Right cardiac atrium (tissue), 5 donors: ENCODE measurements at places on chromosomes 1 and 21.

DNA sequence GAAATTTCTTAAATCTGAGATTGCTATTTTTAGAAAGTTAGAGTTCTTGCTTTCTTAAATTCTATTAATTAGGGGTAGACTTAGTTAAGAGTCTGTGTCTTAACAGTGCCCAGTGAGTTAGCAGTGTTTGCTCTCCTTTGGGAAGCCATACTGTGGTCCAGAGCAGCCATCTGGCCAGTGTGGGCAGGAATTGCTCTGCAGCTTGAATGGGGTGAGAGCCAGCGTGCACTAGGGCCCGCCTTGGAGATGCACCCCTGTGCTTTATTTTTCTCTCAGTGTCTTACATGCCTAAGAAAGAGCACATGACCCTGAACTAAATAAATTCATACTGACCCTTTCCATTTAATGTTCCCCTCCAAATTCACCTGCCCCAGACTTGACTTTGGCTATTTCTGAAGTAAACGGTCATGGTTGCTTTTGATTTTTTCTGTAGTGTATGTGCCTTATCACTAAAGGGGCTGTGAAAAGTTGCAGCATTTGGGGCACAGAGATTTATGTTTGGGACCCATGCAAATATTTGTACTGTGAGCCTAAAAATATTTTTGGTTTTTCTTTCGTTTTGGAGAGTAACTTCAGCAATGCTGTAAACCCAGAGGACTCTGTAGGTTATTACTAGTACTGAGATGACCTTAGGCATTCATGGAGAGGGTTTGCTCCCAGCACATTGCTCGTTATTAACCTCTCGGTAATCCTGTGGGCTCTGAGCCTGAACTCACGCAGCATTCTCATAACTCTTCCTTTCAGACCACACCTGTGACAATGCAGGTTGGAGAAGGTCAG lies 21.3 kb upstream of the KCNQ4 start:
- DNase-seq: no peak

- no peak for DNase-seq
These were observed 30.9 kb downstream of the SMIM12 start for GRCh38 chr1:34828611-34829010.

- DNase-seq: no peak
These were observed 220.3 kb upstream of the FGGY start for GRCh38 chr1:59076612-59077011.

- DNase-seq: no peak
These were observed 17.7 kb upstream of the STX12 start for GRCh38 chr1:27755286-27755685.

- DNase-seq: peak; percentile 76
These were observed 778 bp downstream of the EVI5 start for GRCh38 chr1:92784021-92784638.

- DNase-seq: no peak
These were observed 973.5 kb upstream of the B3GALT2 start for GRCh38 chr1:194159941-194160340.

DNA sequence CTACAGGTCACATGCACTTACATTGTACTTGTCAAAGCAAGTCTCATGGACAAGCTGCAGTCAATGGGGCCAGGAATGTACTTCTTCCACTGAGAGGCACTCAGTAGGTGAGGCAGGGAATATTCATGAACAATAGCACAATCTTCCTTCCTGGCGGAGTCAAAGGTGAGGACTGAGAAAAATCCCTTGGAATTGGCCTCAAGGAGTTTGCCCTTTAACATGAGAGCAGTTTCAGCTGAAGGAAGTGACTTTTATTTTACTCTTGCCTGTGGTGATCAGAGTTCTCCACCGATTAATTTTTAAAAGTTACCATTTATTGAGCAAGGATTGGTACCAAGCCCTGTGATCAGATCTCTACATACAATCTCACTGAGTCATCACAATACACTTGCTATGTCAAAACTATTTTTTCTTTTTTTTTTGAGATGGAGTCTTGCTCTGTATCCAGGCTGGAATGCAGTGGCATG lies 11.2 kb upstream of the AK2 start:
- no peak for DNase-seq

GRCh38 chr1:161071886-161072371 lies 2.2 kb upstream of the ARHGAP30 start:
- DNase-seq: peak; percentile 88

- DNase-seq: no peak
These were observed 55.9 kb upstream of the WASF2 start for GRCh38 chr1:27545876-27546275.

GRCh38 chr21:36709868-36710728 lies 11.2 kb downstream of the SIM2 start:
- no peak for DNase-seq

DNA sequence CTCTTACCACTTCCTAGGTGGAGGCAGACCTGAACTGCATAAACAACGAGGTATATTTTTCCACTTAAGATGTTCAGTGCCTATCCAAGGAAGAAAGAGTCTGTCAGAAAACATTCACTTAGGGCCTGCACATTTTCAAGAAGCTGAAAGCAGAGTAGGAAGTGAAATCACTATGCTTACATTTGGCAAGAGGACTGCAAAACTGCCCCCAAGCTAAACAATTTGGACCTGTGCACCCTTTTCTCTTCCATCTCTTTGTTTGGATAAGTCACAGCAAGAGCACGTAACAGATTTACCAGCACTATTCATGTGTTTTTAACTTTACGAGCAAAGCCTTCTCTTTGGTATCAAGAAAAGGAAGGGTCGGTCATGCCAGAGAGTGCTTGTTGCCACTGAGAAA lies 13.2 kb upstream of the BEND5 start:
- DNase-seq: no peak
